ENCODE measurements at places on chromosomes 1 and 21.
A peak's percentile ranks its signal among the peaks of the same experiment; 100 is the strongest.

GRCh38 chr1:200740571-200741208 lies 2.0 kb downstream of the CAMSAP2 start:
- no peak for DNase-seq

DNA sequence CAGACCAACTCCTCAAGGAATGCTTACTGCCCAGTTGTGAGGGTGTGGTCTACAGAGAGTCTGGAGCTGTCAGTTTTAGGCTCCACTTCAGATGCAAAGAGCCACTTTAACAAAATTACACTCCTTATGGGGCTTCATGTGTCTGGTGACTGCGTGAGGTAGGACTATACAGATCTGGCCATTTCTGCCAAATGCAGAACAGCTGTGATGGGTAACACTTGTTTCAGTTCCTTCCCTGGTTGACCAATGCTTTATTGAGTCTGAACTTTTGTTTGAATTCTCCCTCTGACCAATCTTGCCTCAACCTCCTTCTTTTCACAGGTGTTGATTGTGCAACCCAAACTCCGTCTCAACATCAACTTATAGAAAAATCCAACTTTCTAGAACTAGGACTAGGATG lies 181.2 kb downstream of the OMA1 start:
- no peak for DNase-seq

DNA sequence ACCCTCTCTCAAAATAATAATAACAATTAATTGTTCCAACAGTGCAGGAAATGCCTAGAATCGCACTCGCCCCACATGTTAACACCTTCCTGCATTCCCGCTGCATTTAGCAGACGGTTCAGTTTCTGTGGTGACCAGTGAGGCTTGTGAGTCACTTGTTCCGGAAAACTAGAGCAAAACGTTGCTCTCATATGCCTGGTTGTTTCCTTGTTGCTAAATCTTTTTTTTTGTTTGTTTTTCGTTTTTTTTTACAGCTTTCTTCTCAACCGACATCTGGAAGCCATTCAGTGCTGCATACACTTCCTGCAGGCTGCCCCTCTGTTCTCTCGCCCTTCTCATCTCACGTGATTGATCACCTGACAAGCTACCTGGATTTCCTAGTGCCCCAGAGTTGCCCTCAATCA lies 56.9 kb upstream of the TMPRSS2 start:
- DNase-seq = no peak

- no peak for DNase-seq
Observed at GRCh38 chr1:8352886-8353785, 35.2 kb downstream of the SLC45A1 start.

DNA sequence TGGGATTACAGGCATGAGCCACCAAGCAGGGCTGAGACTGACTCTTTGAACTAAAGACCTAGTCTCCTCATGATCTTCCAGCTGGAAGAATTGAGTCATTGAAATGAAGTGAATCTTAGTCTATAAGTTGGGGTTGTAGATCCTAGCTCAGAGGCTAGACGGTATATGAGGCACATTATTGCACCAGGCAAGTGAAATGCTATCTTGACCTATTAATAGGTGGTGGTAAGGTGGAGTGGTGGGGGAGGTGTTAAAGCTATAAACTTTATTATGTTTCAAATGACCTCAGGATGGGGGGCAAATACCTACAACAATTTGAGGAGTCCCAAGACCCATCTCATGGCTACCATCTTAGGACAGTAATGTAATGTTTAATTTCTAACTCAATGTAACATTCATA lies 36.8 kb upstream of the SLC16A1 start:
- DNase-seq = no peak

GRCh38 chr1:169090308-169090899 lies 16.1 kb upstream of the ATP1B1 start:
- DNase-seq = no peak

- peak; percentile 40 for DNase-seq
Observed at GRCh38 chr1:23559985-23560741, 862 bp upstream of the ID3 start.

DNA sequence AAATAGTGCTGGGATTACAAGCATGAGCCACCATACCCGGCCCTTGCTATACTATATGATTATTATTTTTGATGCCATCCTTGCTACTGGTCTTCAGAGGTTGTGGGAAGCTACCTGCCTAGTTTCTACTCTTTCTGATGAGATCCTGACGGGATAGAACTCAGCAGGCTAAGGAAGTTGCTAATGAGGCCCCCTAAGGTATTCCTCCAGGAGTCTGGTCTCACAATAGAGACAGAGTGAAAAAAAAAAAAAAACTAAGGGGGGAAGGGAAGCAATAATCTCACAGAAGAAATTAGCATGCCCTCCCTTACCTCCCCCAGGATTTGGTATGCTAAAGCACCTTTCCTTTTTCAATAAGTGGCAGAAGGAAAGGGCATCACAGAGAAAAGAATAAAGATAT lies 17.6 kb downstream of the INTS3 start:
- no peak for DNase-seq

- DNase-seq = no peak
Observed at GRCh38 chr21:32965129-32965680, 60.5 kb upstream of the OLIG2 start.

- no peak for DNase-seq
Observed at GRCh38 chr1:162168261-162168660, 98.8 kb downstream of the NOS1AP start.

- no peak for DNase-seq
Observed at GRCh38 chr1:180848191-180848590, 64.5 kb upstream of the KIAA1614 start.

GRCh38 chr1:192061556-192061955 lies 96.7 kb upstream of the RGS18 start:
- DNase-seq = no peak

- DNase-seq = no peak
Observed at GRCh38 chr1:89085781-89086180, 20.8 kb upstream of the GBP1 start.

DNA sequence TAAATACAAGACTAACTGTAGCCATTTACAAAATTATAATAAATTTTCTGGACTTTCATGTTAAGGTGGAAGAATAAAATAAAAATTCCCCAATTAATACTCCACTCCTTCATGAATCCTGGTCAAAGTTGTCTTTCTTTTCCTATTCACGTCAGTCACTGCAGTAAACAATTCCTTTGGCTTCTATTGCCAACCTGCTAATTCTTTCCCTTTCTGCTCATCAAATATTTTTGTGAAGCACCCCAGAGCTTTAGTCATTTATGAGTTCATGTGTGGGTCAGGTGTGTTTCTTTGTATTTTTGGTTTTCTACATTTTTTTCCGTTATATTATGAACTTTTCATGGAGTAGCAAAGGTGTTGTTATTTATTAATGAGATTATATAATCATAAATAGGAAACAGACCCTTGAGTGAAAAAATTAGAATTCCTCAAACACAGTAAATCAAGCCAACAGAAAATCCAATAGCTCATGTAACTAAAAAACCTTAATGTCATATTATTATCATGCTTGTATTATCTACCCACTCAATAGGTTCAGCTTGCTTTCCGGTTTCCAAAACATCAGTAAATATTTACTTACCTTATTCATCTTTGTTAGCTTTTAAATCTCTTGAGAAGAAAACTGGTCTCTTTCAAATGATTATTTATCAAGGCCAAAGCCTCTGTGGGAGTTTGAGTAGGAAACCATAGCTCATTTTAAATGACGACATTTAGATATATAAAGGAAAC lies 29.6 kb upstream of the PLA2G4A start:
- no peak for DNase-seq

GRCh38 chr1:34928066-34928696 lies 1.3 kb downstream of the DLGAP3 start:
- no peak for DNase-seq

DNA sequence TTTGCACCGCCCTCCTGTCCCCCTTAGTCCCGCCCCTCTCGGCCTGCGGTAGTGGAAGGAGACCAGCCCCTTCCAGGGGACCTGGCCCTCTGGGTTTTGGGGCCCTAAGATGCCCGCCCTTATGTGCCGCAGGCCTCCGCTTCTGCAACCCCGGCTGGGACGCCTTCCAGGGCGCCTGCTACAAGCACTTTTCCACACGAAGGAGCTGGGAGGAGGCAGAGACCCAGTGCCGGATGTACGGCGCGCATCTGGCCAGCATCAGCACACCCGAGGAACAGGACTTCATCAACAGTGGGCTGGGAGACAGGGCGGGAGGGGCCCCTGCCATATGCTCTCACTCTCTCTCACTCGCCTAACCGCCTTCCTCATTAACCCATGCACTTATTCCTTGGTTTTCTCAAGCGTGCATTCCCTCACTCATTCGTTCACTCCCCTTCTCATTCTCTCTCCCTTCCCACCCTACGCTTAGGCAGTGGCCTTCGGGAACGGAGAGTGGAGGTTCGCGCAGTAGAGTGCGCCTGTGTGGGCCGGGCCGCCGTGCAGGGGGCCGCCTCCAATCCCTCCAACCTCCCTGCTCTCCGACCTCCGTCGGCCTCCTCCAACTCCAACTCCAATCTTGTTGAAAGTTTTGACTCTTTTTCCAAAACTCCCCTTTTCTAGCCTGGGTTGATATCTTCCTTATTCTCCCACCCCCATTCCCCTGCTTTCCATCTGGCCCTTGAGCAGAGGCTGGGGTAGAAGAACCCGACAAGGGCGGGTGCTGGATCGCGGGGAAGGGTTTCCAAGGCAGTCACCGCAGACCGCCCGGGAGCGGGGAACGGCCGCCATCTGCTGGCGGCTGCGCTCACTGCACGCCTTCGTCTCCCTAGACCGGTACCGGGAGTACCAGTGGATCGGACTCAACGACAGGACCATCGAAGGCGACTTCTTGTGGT lies 15.2 kb downstream of the BCAN start:
- DNase-seq = peak; percentile 87

- no peak for DNase-seq
Observed at GRCh38 chr1:36487906-36488305, 5.2 kb upstream of the CSF3R start.

GRCh38 chr21:40547906-40548513 lies 298.9 kb downstream of the DSCAM start:
- DNase-seq = no peak

GRCh38 chr1:184118046-184118445 lies 66.5 kb downstream of the TSEN15 start:
- no peak for DNase-seq

- DNase-seq = no peak
Observed at GRCh38 chr1:50369830-50370229, 53.4 kb downstream of the DMRTA2 start.

- DNase-seq = no peak
Observed at GRCh38 chr1:77881061-77881460, 7.4 kb upstream of the NEXN start.

All from retina (tissue), 1 donor.